ENCODE measurements at places on chromosomes 1 and 21.

DNA sequence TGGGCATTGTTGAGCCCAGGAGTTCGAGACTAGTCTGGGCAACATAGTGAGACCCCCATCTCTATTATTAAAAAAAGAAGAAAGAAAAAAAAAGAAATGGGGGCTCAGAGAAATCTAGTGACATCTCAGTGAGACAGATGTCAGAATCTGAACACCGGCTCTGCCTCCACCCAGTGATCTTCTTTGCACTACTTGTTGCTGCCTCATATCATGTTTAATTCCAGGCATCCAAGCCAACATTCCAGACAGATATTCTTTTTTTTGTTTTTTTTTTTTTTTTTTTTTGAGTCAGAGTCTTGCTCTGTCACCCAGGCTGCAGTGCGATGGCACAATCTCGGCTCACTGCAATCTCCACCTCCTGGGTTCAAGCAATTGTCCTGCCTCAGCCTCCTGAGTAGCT lies 5.0 kb upstream of the ARL8A start:
- DNase-seq = no peak

DNA sequence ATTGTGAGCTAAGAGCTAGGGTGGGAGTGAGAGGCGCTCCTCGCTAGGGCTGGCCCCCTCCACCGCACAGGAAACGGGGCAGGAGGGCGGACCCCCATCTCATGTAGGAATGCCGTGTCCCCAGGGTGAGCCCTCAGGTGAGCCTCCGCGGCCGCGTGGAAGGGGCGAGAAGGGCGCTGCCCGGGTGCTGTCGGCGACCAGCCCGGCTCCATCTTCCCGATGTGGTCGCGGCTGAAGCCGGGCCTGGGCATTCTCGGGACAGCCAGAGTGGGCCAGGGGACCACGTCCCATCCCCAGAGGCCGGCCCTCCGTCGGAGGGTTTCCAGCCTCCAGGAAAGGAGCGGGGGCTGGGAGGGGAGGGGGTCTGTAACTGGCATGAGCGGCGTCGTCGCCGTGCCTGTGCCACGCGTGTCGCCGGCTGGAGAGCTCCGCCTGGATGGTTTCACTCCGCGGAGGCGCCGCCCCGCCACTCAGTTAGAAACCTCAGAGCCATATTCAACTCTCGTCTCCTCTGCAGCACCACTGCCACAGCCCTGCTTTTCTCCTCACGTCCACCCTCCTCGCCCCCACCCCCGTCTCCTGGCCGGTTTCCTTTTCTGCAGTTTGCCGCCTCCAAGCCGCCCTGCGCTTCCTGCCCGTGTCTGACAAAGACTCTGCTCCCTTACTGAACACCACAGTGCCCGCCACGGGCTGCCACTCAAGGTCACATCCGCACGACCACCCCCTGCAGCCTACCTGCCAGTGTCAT lies at the start of gene TMEM269:
Gene TMEM269, plus strand, starts transcription at position 46 of the 748 bp plus-strand sequence. CDS start 4,903 bp downstream, outside the sequence.
- DNase-seq = no peak

- DNase-seq = no peak
Measured at GRCh38 chr1:59497616-59498015, 200.7 kb downstream of the FGGY start.

DNA sequence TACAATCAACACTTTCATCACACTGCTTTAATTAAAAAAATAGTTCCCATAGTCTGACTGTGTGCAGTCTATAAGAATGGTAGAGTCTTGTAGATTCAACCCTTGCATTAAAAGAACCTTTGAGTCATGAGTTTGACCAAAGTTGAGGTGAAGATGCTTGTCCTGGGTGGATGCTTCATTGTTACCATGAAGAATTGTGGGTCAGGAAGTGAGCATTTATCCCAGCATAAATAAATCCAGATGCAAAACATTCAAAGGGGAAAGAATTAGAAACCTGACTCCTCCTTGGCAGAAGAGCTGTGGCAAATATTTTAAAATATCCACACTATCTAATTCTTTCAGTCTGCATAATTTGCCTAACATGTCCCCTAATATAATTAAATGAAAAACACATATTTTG lies 72.9 kb upstream of the SPAG17 start:
- no peak for DNase-seq

- no peak for DNase-seq
Measured at GRCh38 chr1:39936724-39937491, 18.0 kb upstream of the MFSD2A start.

DNA sequence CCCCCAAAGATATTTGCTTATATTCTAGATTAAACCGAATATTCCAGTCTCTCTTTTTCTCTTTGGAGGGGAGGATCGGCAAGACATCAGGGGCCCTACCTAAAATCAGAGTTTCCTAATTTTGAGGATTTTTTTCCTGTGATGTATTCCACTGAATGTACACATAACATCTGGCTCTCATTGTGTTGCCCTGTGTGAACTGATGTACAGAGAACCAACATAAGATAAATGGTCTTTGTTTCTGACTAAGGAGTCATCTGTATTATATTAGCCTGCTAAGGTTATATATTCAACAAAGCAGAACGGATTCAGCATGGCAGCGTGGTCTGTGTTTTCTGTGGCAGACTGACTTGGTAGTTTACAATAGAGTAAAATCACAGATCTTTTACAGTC lies 114.8 kb upstream of the NCAM2 start:
- no peak for DNase-seq

GRCh38 chr21:8989721-8990325 lies 1531.6 kb upstream of the TPTE start:
- DNase-seq = no peak

DNA sequence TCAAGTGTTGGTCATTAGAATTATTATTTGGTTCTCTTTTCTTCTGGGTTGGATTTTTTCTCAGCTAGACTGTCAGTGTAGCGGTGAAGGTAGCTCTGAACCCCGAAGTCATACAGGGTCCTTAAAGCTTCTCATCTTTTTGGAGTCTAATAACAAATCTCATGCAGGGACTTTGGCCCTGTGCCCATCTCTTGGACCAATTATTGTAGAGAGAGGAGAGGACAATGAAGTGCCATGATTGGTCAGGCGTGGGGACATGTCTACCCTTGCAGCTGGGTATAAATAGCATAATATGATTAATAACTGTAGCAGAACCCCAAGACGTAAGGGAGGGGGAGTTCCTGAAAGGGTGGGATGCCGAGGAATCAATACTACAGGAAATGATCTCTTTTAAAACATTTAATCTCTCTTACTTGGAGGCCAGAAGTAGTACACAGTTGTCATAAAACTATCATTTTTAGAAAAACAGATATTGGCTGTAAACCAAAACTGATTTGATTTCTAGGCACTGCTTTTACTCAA lies 8.8 kb downstream of the MAGI3 start:
- no peak for DNase-seq

- DNase-seq = no peak
Measured at GRCh38 chr1:14602136-14602535, 3.7 kb downstream of the KAZN start.

- DNase-seq = no peak
Measured at GRCh38 chr21:16841975-16842695, 670.7 kb upstream of the CXADR start.

DNA sequence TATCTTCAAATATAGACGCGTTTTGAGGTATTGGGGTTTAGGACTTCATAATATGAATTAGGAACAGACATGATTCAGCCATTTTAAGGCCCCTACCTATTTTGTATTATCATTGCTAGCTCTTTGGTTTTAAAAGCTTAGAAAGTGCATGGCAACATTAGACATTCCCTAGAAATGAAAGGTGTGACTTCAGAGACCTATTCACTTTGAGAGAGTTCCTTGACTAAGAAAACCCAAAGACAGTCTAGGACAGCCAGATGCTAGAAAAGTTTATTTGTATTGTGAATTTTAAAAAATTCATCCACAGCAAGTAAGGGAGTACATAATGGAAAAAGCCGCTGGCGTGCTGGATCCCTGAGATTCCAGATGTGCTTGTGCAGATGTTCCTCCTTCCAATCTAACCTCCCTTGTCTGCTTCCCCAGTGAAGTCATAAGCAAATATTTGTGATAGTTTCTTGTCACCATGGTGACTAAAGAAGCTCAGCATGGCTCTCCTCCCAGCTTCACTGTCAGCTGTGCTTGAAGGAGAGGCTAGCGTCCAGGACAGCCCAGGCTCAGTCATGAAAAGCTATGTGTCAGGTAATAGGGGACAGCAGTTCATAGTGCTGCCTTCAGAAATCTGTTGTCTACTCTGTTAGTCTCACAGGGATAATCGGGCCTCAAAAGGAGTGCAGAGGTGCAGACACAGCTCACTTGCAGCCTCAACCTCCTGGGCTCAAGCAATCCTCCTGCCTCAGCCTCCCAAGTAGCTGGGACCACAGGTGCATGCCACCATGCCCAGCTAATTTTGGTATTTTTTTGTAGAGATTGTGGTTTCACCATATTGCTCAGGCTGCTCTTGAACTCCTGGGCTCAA lies 34.8 kb downstream of the KPNA6 start:
- DNase-seq = no peak

DNA sequence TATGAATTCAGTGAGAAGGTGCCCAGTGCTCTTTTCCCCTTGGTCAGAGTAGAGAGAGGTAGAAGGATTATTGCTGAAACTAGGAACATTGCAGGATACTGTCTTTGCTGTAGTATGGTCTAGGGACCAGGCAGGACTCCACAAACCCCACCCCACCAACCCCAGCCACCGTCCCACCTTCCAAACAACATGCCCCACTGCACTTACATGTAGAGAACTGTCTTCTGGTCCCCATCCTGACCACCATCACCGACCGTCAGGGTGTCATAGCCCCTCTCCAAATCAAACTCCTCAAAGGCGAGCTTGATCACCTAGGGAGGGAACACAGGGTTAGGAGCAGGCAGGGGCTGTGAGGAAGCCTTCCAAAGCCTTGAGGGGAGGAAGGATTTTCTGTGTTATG lies 71.7 kb upstream of the HMGB4 start:
- no peak for DNase-seq

Data from NCI-H748 treated with DMSO at 0.1 percent for 48 hours (cell line).